ENCODE measurements at places on chromosomes 5 and 9.

DNA sequence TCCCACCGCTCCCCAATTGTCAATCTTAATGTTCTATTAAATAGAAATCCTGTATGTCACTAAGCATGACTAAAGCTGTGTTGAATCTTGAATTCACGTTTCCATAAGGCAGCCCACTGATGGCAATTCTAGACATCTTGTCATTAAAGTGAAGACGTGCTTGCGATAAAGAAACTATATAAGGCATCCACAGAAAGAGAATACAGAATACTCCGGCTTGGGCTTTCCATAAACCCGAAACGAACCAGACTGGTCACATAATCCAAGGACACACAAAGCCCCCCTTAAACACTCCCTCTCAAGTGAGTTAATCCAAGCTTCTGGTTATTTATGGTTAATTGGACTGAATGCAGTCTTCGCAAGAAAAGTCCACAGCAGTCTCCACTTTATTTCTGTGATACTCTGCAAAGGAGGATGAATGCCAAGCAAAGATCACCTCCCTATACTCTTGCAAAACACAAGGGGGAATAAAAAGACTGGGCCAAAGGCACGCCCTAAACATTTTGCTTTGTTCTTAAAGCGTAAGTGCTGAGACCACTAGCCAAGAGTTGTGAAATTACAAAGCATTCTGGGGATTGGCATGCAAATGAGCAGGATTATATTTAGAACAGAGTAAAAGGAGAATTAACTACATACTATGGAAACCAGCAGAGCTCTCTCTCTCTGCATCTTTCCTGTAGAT, 54.7 kb downstream of the DPYSL3 start:
- no peak for DNase-seq

- DNase-seq, result no peak
Observed at GRCh38 chr5:2690293-2690692, 61.2 kb downstream of the IRX2 start.

- peak; percentile 33 for DNase-seq
Observed at GRCh38 chr5:4855880-4856279, 284.2 kb upstream of the ADAMTS16 start.

DNA sequence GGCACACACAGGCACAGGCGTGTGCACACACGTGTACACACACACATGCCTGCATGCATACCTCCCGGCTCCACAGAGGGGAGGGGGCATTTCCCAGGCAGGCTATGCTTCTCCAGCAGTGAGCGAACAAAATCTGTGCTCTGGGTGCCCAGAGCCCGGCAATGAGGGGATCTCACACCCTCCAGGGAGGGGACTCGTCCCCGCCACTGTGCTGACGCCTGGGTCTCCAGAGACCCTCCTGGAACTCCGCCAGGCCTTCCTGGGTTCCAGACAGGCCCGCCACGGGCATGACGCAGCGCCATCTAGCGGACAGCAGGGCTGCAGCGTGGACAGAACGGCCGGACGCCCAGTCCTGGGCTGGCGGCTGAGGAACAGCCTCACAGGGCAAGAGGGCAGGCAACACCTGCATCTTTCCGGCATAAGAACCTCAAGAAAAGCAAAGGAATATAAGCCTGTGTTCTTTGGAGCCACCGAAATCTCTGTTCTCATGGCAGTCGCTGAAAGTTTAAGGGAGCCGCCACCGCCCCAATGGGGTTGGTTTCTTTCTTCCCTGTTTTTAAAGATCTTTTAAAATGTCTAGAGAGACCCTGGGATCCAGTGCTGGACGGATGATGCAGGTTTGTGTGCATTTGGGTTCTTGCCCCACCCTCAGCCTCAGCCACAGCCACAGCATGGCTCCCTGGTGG, 135.6 kb upstream of the PPP1R26 start:
- DNase-seq, result peak; percentile 76

DNA sequence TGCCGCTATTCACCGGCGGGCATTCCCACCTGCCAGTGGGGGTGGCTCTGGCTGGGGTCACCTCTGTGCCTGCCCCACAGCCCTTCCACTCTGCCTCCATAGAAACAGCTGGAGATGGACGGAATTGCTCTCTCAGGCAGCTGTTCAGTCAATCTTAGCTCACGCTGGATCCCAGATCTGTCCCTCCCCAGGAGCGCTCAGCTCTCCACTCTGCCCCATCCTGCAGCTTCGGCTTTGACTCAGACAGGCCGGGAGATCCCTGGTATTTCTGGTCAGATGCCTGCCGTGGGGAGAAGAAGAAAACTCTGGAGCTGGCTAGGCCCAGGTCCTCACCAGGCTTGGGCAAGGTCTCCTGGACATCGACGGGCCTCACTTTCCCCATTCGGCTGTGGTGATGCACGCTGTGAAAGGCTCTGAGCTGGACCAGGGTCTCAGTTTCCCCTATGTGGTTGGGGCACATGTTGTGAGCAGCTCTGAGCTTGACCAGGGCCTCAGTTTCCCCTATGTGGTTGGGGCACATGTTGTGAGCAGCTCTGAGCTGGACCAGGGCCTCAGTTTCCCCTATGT, 7.6 kb upstream of the SLC9A3 start:
- DNase-seq, result no peak

GRCh38 chr5:56412601-56413379, 179.7 kb upstream of the ANKRD55 start:
- DNase-seq, result peak; percentile 33

- no peak for DNase-seq
Observed at GRCh38 chr9:96476591-96476990, 26.6 kb downstream of the HABP4 start.

- no peak for DNase-seq
Observed at GRCh38 chr5:81265101-81265500, 32.0 kb downstream of the CKMT2 start.
